Panc1 (cell line): ENCODE measurements at places on chromosomes 11 and 22.

DNA sequence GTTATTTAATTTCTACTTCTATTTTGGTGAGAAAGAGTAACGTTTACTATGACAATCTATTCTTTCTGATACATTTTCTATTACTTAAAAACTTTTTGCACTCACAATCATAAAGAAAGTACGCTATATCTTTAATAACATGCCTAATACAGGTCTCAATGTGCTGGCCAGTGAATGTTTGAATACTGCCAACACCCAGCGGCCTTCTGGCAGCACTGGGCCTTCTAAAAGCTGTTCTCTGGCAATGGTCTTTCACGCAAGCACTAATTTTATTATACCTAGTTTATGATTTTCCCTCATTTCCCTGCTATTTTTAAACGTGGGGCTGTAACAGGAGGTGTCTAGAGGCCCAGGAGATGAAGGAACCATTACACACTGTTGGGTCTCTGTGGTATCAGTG, 349.8 kb upstream of the PITPNB start:
- no peak for DNase-seq

DNA sequence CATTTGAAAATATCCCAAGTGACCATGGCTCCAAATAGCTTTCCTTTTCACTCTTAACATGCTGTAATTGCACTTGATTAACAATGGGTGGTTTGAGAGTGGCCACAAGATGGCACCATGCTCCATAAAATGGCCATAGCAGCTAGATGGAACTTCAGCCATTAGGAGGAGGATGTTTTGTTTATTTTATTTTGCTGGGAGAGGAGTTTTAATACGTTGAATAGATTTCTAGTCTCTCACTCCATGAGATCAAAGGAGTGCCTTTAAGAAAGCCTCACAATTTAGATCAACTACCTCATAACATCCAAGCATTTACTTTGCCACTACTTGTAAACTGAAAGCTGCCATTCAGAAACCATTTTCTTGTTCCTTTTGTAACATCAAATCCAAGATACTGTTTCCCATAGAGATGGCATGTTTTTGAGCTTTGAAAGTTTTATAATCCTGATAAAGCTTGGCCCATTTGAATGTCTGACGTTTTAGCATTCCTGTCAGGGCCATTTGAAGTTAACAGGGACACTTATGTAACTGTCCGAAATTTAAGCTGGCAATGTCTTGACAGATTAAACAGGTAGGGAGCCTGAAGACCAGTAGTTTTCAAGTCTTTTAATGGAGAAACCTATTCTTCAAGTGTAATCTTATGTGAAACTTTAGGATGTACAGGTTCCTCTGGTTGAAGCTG, 4.7 kb downstream of the FEN1 start:
- peak; percentile 67 for DNase-seq

- DNase-seq: no peak
These were observed 400.0 kb downstream of the ETS1 start for GRCh38 chr11:128187377-128187776.

GRCh38 chr11:47551086-47551485, 1.8 kb downstream of the CELF1 start:
- peak; percentile 25 for DNase-seq

DNA sequence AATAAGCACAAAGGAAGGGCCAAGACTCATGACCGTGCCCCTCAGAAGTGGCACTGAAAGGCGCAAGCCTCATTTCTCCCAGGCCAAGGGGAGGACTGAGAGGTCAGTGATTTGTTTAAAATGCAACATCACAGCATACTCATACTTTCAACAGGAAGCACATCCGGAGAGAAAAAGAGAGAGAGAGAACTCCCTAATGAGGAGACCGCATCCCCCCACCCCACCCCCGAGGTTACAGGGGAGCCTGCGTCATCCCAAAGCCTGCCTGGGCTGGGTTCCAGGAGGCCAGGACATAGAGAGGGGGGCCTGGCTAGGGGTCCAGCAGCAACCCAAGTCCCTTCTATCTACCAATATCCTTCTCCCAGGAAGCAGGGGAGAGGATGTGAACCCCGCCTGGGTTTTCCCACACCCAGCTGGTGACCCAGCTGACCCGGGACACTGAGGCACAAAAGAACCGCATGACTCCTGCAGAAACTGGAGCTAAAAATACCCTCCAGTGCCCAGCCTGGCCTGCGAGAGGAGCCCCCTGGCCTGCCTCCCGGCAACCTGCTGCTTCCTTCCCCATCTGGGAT, 3.8 kb downstream of the CSNK1E start:
- DNase-seq: peak; percentile 68

DNA sequence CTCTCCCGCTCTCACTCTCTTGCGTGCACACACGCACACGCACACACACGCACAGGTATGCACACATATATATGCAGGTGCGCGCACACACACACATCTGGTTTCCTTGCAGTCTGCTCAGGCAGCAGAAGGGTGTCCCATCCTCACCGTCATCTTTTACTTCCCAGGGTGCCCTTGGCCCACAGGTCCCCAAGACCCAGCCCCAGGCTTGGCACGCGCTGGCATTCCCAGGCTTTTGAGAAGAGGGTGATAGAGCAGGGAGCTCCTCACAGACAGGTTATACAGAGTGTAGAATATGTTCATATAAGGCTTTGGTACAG, 52.0 kb upstream of the SPATA19 start:
- DNase-seq: no peak

- DNase-seq: no peak
These were observed 27.8 kb upstream of the CSNK2A3 start for GRCh38 chr11:11380883-11381282.

- DNase-seq: no peak
These were observed at the start of gene TALDO1 for GRCh38 chr11:747158-748006. Gene TALDO1, plus strand, starts transcription at chr11:747464. Its CDS starts 18 bp downstream, at chr11:747482.

DNA sequence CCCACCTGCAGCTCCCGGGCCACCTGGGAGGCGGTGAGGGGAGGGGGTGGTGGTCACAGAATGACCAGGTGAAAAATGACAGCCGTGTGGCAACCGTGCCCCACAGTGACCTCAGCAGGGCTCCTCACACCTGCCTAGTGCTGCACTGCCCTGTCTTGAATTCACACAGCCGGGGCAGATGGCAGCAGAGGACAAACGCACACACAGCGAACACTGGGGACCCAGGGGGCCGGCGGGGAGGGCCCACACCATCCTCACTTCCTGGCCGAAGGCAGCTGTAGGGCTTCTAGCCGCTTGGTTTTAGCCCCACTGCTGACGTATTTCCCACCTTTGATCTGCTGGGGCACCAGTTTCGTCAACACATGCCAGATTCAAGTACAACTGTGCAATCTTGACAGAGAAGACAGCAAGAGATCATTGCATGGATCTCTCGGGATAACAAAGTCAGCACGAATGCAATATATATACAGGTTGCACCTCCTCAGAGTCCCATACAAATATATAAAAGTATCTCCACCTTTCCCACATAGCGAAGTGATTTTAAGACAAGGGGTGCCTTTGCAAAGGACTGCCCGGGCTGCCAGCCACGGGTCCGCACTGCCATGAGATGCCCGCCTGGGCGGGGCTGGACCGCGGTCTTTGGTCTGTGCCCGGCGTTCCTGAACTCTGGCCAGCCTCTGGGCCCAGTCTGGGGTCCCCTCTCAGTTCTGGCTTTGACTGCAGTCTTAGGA, 26.9 kb downstream of the TRMU start:
- DNase-seq: no peak

DNA sequence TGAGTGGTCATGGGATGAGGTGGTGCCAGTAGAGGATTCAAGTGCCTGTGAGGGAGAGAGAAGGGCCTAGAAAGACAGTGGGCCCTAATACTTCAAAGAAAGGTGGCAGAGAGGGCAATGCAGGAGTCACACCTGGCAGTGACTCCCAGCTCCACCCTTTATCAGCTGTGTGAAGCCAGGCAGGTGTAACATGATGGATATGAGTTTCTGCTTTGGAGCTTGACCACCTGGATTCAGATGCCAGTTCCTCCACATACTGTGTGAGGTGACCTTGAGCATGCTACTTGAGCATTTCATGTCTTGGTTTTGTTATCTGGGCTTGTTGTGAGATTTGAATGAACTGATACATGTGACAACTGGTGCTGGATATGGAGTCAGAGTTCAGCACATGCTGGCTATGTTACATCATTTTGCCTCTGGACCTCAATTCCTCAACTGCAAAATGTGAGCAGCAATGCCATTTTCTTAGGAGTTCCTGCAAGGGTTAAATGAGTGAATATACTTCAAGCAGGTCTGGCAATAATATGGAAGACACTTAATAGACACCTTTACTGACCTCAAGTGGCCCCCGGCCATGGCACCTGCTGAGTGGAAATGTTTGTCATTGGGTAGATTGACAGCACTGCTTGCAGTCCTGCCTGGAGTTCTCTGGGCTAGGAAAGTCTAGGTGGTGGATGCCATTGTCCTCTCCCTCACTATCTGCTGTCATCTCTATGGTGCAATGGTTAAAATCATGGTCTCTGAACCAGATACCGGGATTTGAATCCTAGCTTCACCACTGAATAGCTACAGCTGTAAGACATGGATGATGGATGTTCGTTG, 83.3 kb downstream of the MICAL2 start:
- no peak for DNase-seq

DNA sequence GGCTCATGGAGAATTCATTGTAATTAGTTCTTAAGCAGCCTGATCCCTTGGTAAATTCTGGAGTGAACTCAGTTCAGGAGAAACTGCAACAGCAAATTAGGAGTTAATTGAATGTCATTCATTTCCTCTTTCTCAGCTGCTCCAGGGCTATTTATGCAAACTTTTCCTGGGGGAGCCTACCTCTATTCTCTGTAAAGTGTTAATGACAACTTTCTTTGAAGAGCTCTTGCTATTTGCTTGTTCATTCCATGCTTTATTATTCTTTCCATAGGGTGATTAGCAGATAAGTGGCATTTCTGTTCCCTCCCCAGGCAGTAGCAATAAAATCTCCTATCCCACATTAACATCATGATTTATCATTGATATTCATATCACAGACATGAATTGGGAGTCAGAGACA, 267.6 kb upstream of the DDI1 start:
- no peak for DNase-seq

DNA sequence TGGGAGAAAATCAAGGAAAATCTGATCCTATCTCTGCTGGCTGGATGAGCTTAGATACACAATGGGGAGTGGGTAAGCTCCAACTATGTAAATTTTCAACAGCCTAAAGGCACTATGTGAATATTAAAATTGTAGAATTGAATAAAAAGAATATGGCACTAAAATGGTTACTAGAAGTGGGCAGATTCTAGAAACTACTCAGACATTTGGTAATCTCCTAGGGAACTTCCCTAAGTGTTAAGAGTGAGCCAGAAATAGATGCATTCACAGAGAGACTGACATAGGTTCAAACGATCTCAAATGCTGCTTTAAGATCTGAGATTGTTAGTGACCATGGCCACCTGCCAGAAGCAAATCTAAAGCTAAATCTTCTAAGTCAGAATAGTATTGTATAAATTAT, 4.3 kb upstream of the OR52E1 start:
- DNase-seq: no peak

GRCh38 chr22:42553475-42554361, at the start of gene SERHL2:
Gene SERHL2, plus strand, starts transcription at chr22:42553956. Its CDS starts 65 bp downstream, at chr22:42554021.
- DNase-seq: no peak

DNA sequence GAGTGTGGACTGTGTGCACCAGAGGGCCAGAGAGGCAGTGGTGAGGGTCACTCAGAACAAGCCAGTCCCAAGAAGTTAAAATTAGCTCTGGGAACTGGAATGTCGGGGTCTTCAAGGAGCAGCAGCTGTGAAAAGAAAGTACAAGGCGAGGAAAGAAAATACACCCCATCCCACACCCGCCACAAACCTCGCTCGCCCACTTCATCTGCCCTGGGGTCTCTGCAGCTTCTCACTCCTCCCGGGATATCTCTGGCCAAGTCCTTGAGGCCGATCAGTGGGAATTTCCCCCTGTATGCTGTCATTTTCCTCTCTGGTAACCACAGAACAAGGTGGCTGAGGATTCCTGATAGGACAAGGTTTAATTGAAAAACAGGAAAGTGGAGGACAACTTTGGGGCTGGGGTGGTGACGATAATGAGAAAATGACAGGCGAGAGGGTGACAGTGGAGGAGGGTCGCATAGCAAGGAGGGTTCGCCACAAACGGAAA, 36.3 kb upstream of the TIMP3 start:
- DNase-seq: no peak

DNA sequence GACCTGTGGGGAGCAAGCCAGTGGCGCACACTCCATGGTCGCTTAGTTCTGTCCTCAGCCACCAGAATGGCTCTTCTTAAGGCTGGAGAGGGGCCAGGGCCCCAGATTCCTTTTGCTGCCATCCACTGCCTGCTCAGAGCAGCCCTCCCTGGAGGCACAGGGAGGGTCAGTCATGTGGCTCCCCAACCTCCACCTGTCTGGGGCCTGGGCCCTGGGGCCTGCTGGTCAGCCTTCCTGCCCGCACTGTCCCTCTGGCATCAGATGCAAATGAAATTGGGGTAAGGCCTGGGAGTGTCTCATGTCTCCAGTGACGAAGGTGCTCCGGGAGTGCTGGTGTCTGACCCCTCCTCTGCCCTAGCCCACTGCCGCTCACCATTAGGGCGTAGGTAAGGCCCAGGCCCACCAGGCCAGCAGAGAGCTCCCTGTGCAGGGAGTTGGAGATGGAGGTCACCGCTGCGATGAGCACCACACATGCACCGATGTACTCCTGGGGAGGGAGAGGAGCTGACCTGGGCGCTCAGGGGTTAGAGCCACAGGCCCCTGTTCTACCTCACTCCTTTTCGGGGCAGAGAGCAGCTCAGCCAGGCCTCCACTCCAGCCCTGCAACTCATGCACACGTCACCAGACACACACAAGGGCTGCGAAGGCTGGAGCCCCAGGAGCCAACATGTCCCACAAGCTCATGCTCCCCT, 9.0 kb upstream of the KCNJ11 start:
- no peak for DNase-seq

DNA sequence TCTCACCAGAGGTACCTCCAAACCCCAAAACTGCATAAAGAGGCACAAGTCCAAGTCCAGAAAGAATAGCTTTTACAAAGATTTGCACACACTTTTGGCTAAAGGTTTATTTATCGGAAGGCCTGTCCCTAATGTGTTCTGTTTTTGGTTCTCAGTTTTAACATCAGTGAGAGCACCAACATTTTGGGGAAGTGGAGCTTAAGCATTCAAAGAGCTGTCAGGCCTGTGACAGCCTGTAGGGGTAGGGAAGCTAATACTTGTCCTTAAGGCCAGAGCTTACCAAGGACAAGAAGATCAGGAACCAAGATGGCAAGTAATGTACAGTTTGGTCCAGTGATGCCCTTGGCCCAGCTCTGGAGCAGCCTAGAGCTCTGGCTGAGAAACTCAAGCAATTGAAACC, 38.9 kb upstream of the SCUBE2 start:
- DNase-seq: no peak
